ENCODE measurements at places on chromosomes 11 and 22.

GRCh38 chr22:26797910-26798309, 140.5 kb downstream of the MIAT start:
- DNase-seq = no peak

GRCh38 chr11:69099180-69099579, 50.4 kb downstream of the TPCN2 start:
- no peak for DNase-seq

DNA sequence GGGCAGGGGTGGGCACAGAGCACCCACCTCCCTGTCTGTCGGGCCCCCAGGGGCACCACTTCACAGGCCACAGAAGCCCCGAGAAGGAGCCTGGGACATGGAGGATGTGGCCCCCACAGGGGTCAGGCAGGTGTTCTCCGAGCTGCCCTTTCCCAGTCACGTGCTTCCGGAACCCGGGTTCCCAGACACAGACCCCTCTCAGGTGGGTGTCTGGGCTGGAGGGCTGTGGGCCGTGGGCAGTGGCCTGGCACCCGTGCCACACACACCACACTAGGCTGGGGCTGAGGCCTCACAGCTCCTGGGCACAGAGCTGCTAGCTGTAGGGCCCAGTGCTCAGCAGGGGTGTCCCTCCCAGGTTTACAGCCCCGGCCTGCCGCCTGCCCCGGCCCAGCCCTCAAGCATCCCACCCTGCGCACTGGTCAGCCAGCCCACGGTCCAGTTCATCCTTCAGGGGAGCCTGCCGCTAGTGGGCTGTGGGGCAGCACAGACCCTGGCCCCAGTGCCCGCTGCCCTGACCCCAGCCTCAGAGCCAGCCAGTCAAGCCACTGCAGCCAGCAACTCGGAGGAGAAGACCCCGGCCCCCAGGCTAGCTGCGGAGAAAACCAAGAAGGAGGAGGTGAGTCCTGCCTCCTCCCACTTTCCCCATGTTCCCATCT, 5.5 kb downstream of the IRF7 start:
- DNase-seq = no peak

DNA sequence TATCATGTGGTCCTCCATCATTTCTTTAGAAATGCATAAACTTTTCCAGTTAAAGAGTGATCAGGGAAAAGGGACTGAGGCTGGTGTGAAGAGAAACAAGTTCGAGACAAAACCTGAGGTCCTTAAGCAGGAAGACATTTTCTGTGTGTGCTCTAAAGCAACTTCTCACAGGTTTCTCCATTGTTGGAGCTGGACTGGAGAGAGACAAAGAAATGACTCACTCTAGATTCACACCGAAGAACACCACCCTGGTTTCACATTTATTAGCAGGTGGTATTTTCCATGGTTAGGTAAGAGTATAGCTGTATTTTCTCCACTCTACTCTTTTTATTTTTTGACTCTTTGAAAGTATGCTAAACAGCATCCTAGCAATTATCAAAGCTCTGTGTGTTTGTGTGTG, 736.4 kb downstream of the KCNA4 start:
- no peak for DNase-seq

- DNase-seq = no peak
Measured at GRCh38 chr22:46073683-46074504, 76.4 kb upstream of the PPARA start.
